ENCODE measurements at places on chromosomes 6 and 20.

DNA sequence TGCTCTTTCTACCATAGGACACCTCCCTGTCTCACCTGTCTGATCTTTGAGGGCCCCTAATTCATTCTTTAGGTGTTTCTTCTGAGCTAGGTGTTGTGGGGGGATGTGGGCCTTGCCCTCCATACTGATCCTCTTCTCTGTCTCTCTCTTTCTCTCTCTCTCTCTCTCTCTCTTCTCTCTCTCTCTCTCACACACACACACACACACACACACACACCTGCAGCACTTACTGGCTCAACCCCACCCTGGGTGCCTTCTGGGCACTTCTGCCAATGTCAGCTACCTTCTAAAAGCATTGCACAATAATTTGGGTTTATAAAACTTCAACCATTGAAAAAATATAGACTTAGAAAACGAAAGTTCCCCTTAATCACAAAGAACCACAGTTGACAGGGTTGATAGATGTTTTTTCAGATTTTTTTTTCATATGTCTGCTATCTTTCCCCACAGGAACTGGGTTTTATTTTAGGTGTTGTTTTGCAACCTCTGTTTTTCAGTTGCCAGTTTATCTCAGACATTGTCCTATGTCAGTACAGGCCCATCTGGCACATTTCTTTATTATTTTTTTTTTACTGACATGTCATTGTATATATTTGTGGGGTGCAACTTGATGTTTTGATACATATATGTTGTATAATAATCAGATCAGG lies 28.1 kb downstream of the PKIG start:
- DNase-seq, result no peak

GRCh38 chr20:371755-372542 lies 8.6 kb upstream of the TRIB3 start:
- peak; percentile 88 for DNase-seq

- no peak for DNase-seq
These were observed 104.3 kb downstream of the RNF144B start for GRCh38 chr6:18491308-18492045.

GRCh38 chr6:166997768-166998255 lies 1.4 kb upstream of the CEP43 start:
- peak; percentile 69 for DNase-seq

- DNase-seq, result no peak
These were observed 22.1 kb upstream of the ARHGAP18 start for GRCh38 chr6:129732034-129732433.

DNA sequence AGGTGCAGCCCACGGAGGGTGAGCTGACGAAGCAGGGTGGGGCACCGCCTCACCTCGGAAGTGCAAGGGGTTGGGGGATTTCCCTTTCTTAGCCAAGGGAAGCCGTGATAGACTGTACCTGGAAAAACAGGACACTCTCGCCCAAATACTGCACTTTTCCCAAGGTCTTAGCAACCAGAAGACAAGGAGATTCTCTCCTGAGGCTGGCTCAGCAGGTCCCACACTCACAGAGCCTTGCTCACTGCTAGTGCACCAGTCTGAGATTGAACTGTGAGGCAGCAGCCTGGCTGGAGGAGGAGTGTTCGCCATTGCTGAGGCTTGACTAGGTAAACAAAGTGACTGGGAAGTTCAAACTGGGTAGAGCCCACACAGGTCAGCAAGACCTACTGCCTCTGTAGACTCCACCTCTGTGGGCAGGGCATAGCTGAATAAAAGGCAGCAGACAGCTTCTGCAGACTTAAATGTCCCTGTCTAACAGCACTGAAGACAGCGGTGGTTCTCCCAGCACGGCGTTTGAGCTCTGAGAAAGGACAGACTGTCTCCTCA lies 28.0 kb downstream of the SYNE1 start:
- no peak for DNase-seq

DNA sequence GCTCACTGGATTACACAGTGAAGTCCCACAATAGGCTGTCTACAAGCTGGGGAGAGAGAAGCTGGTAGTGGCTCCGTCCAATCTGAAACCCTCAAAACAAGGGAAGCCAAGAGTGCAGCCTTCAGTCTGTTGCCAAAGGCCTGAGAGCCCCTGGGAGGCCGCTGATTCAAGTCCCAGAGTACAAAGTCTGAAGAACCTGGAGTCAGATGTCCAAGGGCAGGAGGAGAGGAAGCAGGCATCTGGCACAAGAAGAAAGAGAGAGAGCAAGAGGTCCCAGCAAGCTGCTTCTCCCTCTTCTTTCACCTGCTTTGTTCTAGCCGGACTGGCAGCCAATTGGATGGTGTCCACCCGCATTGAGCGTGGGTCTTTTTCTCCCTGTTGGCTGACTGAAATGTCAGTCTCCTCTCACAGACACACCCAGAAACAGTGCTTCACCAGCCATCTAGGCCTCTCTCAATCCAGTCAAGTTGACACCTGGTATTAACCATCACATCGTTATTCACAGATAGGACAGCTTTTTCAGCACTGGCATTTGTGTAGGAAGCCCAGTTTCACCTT lies 51.2 kb downstream of the CRYBG1 start:
- no peak for DNase-seq

- DNase-seq, result no peak
These were observed 3.0 kb upstream of the NNAT start for GRCh38 chr20:37518059-37518458.

DNA sequence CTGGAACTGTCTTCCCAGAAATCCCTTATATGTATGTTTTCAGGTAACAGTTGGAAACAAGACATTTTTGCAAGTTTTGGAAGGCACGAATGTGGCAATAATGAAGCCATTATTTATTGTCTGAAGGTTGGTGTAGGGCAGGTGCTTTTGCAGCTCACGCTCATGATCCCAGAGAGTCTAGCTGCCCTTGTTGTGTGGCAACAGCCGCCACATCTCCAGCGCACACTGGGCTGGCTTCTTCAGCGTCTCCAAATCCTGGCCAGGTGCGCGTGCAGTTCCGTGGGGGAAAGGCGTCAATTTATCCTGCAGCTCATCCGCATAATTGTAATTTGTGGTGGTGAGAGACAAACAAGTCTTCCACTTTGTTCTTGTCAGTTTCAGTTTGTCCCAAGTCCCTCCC lies 71.2 kb downstream of the TRDN start:
- DNase-seq, result no peak

GRCh38 chr6:56040223-56040622 lies 164.8 kb upstream of the BMP5 start:
- DNase-seq, result no peak

- DNase-seq, result no peak
These were observed 1.1 kb downstream of the L3MBTL1 start for GRCh38 chr20:43508604-43509040.

DNA sequence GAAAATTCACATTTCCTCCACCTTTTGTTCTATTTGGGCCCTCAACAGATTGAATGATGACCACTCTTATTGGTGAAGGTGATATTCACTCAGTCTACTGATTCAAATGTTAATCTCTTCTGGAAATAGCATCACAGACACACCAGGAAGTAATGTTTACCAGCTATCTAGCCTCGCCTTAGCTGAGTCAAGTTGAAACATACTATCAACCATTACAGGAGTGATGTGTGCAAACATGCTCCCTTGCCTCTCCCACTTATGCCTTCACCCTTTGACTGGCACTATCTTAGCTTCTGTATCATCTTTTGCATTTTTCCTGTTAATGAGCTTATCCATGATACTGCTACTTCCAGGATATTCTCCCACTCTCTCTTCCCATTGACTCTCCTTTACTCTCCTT lies 191.9 kb downstream of the CENPW start:
- no peak for DNase-seq

GRCh38 chr20:5467086-5467485 lies 150.3 kb upstream of the PROKR2 start:
- DNase-seq, result no peak

- no peak for DNase-seq
These were observed 1.4 kb upstream of the PM20D2 start for GRCh38 chr6:89144354-89144906.

DNA sequence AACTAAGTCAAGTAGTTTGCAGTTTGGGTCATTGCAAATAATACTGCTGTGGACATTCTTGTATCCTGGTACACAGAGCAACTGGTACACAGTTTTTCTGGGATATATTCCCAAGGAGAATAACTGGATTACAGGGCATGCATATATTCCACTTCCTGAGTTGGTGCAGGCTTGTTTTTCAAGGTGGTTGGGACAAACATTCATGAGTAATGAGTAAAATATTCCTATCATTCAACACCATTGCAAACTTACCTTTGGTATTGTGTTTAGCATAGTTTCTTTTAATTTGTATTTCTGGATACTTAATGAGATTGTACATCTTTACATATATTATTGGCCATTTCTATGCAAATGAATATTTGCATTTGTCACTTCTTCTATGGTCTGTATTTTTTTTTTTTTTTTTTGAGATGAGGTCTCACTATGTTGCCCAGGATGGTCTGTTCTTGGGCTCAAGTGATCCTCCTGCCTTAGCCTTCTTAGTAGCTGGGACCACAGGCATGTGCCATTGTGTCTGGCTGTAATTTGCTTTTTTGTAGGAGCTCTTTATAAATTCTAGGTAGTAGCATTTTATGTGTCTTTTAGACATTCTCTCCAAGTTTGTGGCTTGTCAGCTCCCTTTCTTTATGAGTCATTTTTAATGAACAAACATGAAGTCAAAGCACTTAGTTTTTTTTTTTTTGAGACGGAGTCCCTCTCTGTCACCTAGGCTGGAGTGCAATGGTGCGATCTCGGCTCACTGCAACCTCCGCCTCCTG lies 158.7 kb downstream of the SOX4 start:
- peak; percentile 37 for DNase-seq

DNA sequence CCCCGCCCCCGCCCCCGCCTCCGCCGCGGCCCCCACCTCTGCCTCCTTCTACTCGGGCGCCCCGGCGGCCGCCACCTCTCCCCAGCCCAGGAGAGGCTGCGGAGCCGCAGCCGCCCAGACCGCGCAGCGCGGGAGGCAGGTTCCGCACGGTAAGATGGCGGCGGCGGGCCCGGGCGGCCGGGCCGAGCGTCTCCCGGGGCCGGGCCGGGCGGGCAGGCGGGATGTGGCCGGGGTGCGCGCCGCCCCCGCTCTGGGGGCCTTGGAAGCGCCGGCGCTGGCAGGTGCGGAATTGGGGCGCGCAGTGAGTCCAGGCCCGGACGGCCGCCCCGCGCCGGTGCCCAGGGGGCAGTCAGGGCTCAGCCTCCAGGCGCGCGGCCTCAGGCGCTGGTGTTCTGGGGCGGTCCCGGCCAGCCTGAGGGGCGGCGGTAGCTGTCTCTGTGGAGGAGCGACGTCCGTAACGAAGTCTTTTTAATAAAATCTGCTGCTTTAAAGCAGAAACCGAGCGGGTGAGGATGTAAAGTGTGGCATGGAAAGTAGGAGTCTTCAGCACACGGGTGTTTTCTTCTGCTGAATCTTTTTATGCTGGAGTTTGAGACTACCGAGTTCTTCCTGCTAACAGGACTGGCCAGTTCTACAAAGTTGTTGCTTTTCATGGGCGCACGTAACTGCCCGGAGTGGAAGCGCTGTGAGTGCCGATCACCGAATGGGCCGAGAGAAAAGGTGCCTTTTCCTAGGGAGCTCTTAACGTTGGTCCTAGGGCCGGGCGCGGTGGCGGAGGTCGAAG lies at the start of gene GID8:
GID8 (plus strand) TSS at position 43 of the 784 bp plus-strand sequence. CDS start 3,356 bp downstream, outside the sequence.
- peak; percentile 46 for DNase-seq

DNA sequence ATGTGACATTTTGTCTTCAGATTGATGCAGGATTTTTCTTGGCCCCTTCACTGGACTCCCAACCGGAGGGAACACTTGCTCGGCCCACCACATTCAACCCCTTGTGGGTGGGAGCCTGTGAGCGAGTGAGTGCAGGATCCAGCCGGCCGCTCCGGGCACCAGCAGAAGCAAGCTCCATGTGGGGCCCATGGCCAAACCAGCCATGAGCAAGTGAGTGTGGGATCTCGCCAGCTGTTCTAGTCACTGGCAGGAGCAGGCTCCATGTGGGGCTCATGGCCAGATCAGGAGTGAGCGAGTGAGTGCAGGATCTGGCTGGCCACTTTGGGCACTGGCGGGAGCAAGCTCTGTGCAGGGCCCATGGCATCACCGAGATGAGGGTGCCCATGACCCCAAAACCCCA lies 42.6 kb downstream of the OSTM1 start:
- no peak for DNase-seq

DNA sequence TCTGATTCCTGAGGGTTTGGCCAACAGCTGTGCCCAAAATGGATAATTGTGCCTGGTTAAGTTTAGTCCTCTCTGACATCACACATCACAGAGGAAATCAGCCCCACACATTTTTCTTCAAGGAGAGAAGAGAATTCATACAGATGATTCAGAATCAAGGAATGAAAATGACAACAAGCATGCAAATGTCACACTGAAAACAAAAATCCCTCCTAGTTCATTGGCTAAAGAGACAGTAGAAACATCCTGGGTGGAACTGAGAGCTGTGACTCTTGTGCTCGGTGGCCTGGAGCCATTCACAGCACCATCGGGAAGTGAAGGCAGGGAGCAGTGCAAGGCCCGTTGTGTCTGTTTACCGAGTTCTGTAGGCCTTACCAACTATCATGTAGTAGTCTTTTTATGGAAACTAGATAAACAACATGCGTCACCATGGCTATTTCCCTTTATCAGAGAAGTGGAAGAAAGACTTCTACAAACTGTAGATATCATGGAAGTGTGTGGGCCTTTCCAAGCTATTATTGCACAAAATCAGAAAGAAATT lies 81.7 kb upstream of the TENT5A start:
- peak; percentile 21 for DNase-seq

GRCh38 chr6:90793771-90794170 lies 206.9 kb upstream of the MAP3K7 start:
- no peak for DNase-seq

- DNase-seq, result no peak
These were observed 102.6 kb upstream of the ZFP64 start for GRCh38 chr20:52294106-52294628.

DNA sequence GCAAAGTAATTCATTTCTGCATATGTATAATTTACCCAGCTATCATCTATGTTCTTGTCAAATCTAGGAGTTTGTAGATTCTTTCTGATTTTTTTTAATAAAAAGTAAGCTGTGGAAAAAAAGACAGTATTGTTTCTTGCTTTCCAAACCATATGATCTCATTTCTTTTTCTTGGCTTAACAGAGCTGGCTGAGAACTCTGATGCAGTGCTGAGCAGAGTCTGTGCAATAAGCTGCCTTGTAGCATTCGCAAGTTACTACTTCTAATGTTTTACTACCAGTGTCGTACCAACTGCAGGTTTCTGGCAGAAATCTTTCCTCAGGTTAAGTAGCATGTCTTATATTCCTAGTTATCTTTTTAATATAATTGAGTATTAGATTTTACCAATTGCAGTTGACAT lies 15.6 kb downstream of the RRBP1 start:
- no peak for DNase-seq

- no peak for DNase-seq
These were observed 821.9 kb downstream of the GRIK2 start for GRCh38 chr6:102215425-102215824.
